ENCODE measurements at places on chromosomes 3 and 15.
A peak's percentile ranks its signal among the peaks of the same experiment; 100 is the strongest.

DNA sequence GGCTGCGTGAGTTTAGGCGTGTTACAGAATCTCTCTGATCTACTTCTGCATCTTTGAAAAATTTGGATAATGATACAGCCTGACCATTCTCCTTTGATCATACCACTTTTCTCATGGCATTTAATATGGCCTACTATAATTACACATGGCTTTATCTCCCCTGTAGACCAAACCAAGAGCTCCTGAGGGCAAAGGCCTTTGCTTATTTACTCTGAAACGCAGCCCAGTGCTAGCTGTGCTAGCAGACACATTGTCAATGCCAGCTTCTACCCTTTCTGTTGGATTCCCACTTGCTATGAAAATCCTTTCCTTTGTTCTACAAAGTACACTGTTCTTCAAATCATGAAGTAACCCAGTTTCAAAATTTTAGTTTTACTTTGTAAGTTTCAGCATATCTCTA, 16.5 kb upstream of the VGLL4 start:
- no peak for DNase-seq

DNA sequence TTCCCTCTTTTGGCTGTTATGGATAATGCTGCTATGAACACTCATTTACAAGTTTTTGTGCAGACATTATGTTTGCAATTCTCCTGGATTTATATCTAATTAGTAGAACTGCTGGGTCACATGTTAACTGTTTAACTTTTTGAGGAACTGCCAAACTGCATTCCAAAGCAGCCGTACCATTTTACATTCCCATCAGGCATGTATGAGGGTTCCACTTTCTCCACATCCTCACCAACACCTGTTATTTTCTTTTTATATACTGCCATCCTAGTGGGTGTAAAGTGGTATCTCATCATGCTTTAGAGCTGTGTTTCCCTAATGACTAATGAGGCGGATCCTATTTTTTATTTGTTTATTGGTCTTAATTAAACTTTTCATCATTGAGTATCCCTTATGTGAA, 9.2 kb downstream of the KPNA4 start:
- no peak for DNase-seq

- no peak for DNase-seq
These were observed 43.2 kb downstream of the GTPBP8 start for GRCh38 chr3:113034011-113034410.

DNA sequence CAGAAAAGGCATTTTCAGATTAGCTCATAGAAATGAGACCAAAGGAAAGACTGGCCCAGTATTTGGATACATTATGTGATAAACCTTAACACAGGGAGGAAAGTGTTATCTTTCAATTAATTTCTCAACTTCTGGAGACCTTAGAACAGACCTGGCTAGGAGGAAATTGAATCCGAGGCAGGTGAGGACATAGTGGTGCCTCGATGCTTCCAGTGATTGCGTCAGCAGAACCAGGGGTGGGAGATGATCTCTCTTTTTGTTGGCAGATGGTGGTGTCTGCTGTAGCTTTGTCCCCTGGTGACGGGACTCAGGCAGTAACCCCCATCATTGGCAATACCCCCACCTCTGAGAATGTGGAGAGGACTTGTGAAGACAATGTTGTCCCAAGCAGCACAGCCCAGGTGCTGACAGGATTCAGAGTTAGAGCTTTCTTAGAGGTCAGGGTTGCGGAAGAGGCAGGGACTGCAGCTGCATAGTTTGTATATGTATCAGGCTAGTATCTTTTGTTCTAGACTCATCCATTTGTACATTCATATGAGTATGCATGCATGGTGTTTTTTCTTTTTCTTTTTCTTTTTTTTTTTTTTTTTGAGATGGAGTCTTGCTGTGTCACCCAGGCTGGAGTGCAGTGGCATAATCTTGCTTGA, 27.9 kb upstream of the MUC20 start:
- peak; percentile 23 for DNase-seq

DNA sequence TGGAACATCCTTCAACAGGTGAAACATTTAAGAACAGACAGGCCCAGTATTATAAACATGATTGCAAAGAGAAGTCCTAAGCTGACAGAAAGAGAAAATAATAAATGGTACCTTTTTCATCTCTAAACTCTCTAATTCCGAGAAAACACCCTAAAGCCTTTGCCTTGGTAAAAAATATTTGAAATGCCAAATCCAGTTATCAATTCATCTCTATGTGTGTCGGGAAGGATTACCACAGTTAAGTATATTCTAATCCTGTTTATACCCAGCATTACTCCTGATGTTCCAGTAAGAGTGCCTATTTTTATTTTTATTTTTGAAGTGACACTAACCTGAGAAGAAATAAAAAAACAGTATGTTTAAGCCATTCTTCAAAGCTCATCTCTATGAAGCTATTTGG, 219.3 kb upstream of the NANOGP8 start:
- no peak for DNase-seq

DNA sequence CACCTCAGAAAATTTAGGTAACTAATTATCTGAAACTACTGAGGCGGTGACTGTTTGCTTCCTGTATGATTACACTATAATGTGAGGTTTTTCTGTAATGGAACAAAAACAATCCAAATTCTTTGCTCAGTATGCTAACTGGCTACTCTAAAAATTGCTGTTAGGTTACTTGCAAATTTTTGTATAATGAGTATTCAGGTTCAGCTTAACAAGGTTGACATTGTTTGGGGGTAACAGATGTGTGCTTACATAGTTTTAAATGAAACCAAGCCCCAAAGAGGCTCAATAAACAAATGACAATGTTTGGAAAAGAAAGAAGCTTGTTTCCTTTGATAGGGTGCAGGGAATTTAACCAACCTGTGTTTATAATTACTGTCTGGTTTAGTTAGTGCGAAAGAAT, 414.5 kb upstream of the MDFIC2 start:
- DNase-seq = no peak

DNA sequence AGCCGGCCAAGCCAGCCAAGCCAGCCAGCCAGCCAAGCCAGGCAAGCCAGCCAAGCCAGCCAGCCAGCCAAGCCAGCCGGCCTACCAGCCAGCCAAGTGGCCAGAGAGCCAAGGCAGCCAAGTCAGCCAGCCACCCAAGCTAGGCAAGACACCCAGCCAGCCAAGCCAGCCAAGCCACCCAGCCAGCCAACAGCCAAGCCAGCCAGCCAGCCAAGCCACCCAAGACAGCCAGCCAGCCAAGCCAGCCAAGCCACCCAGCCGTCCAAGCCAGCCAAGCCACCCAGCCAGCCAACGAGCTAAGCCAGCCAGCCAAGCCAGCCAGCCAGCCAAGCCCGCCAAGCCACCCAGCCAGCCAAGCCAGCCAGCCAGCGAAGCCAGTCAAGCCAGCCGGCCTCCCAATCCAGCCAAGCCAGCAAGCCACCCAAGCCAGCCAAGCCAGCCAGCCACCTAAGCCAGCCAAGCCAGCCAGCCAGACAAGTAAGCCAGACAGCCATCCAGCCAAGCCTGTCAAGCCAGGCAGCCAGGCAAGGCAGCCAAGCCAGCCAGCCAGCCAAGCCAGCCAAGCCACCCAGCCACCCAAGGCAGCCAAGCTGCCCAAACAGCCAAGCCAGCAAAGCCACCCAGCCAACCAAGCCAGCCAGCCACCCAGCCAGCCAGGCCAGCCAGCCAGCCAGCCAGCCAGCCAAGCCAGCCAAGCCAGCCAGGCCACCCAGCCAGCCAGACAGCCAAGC, 200.5 kb downstream of the GOLGA6L6 start:
- peak; percentile 93 for DNase-seq

DNA sequence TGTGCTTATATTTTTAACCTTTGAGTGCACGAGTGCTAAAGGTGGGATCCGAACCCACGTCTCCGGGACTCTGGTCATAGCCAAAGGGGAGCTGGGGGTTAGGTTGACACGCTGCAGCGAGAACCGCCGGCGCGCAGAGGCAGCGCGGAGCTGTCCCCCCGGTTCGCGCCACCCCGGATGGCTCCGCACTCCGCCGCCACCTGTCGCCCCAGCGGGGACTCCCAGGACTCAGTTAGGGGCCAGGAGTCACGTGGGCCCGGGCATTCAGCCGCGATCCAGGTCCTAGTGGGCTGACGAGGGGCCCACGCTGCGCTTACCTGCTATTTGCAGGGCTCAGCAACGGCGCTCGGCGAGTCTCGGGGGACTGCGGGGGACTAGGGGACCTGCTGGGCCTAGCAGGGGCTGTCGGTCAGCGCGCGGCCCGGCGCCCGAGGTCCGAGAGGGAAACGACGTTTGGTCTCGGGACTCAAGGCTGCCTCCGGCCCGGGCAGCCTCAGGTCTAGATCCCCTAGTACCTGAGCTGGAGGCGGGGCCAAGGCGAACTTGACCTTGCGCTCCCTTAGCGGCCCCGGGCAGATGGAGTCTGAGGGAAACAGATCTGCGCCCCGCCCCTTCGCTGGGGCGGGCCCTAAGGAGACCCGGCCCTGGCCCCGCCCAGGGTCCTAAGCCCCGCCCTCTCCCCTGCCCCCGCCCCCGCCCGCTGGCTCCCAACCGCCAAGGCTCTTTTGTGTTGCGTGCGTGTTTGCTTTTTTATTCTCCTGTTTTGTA, at the start of gene NMNAT3:
Gene NMNAT3 (minus strand): TSS at position 585 of the 768 bp plus-strand sequence. CDS start 50,248 bp downstream, outside the sequence.
- DNase-seq = peak; percentile 85

DNA sequence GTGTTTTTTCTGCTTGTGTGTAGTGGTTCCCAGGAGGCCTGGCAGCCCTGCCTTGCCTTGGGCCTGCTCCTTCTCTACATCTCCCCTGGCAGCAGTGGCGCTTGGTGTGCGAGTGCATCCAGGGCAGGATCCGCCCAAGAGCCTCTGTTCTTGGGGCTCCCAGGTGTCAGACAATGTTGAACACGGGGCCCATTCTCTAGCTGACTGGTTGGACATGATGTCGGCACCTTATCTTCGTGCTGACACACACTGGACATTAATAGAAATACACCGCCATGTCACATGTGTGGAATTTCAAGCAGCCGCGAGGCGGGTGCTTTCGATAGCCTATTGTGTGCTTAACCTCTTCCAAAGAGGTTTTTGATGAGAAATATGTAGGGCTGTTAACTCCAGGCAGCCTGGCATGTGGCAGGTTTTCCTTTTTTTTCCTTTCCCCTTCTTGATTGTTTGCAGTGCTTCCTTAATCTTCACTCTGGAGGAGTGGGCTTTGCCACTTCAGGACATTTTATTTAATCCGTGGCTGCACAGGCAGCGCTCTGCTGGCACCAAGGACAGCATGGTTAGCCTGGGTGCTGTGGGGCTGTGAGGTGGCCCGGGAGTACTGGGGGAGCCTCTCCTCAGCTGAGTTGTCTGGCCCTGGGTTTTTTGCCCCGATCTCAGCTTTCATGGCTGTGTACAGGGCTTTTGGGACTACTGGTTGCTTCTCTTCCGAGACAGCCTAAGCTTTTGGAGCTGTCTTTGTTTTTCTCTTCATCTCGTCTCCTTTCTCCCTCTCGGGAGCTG, 42.5 kb downstream of the CHCHD6 start:
- DNase-seq = no peak

DNA sequence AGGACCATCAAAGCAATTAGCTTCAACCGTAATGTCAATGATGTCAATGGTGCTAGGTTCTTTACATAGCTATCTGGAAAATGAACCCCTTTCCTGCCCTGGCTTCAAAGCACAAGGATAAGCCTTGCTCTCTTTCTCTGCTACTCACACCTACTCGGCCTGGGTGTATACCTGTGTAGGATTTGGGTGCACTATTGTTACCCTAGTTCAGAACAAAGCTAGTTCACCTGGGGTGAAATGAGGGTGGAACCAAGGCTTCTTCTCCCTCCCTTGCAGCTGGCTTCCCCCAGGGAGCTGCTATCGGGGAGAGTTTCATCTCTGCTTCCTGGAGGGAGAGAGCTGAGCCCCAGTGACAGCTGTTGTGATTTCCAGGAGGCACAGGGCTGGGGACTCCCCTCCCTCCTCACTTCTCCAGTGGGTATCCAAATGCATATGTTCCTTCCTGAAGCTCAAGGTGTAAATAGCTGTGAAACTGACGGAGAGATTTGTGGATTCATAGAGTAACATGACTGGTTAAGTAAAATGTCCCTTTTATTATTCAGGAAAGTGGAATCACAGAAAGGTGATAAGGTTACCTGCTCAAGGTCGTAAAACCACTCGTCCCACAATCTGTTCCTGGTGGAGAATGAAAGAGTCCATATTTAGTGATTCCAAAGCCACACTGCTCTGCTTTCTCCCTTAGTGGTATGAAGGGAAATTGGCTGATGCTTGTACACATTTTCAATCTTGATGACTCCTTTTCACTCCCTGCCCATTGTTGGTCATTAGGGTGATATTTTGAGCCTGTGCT, 11.8 kb upstream of the C3orf70 start:
- no peak for DNase-seq

DNA sequence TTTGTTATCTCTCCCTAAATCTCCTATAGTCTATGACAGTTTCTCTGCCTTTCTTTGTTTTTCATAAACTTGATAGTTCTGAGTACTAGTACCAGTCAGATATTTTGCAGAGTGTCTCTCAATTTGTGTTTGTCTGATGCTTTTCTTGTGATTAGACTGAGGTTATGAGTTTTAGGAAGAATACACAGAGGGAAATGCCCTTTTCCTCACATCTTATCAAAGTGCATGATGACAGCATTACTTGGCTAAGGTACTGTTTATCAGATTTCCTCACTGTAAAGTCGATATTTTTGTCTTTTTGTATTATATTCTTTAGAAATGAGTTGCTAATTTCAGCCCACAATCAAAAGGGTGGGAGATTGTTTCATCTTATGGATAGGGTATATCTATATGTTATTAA, 45.6 kb downstream of the GLCE start:
- no peak for DNase-seq

DNA sequence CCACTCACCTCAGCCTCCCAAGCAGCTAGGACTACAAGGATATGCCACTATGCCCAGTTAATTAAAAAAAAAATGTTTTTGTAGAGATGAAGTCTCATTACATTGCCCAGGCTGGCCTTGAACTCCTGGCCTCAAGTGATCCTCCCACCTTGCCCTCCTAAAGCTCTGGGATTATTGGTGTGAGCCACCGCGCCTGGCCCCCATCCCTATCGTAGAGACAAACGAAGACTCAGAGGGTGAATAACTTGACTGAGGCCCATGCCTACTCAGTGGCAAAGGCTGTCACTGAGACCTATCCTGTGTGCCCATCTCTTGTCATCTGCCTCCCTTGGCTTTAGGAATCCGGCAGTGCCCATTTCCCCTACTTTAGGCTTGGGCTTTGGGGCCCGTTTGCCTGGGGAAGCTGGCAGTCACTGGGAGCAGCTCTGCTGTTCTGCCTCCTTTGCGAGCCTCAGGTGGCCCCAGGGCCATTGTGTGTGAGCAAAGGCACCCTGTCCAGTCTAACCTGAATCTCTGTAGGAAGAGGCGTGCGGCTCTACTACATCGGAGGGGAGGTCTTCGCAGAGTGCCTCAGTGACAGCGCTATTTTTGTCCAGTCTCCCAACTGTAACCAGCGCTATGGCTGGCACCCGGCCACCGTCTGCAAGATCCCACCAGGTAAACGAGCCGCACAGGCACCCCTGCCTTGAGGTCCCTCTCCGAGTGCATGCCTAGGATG, 70.1 kb downstream of the AAGAB start:
- DNase-seq = peak; percentile 29

All from ecto neural progenitor cell (in vitro differentiated cells).